ENCODE measurements at places on chromosomes 5 and 9.

- no peak for DNase-seq
Observed at GRCh38 chr5:160221082-160221481, 8.2 kb upstream of the FABP6 start.

DNA sequence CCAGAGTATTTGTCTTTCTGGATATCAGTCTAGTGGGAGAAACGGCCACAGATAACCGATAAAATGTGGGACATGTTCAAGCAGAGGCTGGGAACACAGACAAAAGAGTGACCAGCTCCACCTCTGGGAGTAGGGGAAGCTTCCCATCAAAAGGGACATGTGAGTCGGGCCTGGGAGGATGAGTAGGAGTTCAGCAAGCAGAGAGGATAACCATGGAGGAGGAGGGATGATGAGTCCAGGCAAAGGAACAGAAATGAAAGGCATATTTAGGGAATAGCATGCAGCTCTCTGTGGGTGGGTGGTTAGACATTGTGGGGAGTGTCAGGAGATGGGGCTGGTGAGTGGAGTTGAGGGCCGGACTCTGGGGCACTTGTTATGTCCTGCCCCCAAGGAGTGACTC lies 61.5 kb downstream of the ERGIC1 start:
- no peak for DNase-seq

GRCh38 chr5:33162057-33162456 lies 278.7 kb upstream of the TARS1 start:
- no peak for DNase-seq

DNA sequence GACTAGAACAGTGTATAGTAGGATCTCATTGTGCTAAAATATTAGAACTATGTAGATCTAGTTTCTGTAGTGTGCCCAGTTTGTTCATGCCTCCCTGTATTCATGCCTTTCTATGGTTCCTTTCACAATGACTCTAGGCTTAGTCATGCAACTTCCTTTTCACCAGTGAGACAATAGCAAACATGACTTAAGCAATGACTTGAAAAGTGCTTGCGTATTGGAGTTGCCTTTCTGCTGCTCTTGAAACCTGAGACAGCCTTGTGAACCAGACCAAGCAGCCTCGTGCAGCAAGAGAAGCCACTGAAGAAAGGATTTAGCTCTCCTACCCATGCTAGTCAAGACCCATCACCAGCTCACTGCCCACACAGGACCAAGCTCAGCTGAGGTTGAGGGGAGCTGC lies 294.5 kb upstream of the TAS2R1 start:
- no peak for DNase-seq

- DNase-seq, result no peak
Observed at GRCh38 chr9:135680056-135680455, 16.9 kb downstream of the LCN9 start.

- DNase-seq, result no peak
Observed at GRCh38 chr5:130289132-130290088, 385.1 kb downstream of the CHSY3 start.

DNA sequence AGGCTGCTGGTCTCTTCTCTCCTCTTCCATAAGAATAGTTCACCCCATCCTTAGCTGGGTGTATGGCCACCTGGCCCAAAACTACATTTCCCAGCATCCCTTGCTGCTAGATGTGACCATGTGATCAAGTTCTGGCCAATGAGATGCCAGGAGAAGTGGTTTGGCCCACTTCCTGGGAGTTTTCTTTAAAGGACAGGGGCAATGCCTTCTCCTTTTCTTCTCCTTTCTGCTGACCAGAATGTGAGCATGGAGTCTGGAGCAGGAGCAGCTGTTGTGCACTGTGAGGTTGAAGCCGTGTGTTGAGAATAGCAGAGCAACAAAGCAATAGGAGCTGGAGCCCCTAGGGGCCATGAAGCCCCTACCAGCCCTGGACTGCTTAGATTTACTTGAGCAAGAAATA lies 36.8 kb downstream of the C9orf50 start:
- DNase-seq, result peak; percentile 70

DNA sequence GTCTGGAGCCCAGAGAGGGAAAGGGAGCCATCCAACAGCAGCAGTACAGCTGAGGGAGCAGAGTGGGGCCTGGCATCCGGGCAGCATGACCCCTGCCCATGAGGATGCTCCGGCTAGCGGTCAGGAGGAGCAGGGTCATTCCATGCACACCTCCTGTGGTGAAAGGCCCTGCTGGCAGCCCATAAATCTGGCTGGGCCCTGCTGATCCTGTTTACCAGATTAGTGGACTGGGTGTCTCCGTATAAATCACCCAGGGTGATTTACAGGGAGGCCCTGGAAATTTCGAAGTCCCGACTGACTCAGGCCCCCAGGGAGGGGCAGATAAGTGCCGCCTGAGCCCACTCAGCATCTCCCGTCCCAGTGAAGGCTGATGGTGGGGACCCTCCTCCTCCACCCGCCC lies 117.6 kb upstream of the HAND1 start:
- DNase-seq, result no peak

DNA sequence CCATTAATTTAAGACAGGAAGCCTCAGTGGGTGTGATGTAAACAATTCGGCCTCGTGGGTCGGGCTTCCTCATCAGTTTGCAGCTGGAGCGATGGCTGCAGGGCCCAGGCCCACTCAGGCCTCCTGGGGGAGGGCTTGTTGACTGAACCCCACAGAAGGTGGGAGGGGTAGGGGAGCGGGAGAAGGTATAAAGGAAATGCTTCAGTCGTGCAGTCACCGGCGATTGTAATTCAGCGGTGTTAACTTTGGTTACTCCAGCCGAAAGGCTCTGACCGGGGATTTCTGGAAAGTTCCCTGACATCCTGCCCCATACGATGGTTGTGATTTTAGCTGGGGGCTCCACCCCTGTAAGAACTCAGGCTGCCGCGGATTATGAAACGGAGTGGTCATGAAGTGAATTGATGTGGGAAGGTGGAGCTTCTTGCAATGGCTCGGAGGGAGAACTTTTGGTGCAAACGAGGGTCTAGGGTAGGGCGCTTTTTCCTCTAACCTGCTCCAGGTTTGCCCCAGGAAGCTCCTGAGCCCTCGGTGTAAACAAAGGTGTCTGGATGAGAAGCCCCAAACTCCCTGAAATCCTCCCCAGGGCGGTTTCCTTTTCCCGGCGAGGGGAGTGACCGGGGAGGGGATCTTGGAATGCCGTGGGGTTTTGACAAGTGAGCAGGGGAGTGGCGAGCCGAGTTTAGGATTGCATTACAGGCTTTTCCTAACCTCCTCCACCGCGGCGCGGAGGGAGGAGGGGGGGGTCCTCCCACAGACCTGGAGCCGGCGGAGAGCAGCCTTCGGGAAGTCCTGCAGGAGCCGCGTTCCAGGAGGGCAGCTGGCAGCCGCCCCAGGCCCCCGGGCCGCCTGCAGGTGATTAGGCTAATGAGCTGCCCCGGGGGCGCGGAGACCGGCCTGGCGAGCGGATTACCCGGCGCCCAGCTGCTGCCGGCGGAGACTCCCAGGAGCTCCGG lies 215.5 kb downstream of the PDZD2 start:
- DNase-seq, result peak; percentile 15

- DNase-seq, result no peak
Observed at GRCh38 chr5:169804861-169805260, 167.8 kb downstream of the DOCK2 start.

DNA sequence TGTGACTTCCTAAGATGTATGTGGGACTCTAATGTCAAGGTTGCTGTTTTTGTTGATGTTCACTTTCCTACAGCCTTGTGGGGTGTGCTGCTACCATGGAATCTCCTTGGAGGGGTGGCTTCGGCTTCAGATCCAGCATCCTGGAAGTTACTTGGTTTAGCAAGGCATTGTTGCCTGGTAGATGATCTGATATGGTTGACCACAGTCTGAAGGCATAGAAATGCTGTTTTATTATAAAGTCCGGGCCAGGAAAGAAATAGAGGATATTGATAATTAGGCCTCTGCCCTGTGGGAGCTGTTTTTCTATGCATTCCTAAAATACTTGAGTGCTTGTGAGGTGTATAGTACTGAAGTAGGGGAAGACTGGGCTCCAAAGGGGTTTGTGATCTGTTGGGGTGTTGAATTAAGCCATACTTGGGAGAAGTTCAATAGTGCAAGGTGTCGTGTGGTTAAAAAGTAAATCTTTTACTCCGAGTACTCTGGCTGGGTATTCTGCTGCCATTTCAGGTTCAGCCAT lies 27.3 kb upstream of the CREBRF start:
- no peak for DNase-seq

DNA sequence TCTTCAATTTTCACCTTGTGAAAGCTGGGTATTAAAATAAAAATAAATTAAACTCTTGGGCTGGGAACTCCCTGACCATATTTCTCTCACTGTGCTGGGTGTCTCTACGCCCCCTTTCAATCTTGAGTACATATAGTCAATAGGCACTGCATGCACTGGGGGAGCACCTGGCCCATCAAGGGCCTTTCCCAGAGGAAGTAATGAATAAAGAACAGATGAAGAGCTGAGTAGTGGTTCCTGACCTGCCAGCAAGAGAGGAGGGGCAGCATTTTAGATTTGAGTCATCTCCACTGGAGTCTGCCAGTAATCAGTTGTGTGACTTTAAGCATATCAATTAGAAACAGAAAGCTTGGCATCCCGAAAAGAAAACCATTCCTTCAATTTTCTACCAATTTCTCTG lies 6.2 kb downstream of the MAPKAP1 start:
- no peak for DNase-seq

GRCh38 chr9:3214741-3215140 lies 311.1 kb downstream of the RFX3 start:
- DNase-seq, result no peak

GRCh38 chr9:91882627-91883026 lies 67.4 kb downstream of the ROR2 start:
- DNase-seq, result no peak

DNA sequence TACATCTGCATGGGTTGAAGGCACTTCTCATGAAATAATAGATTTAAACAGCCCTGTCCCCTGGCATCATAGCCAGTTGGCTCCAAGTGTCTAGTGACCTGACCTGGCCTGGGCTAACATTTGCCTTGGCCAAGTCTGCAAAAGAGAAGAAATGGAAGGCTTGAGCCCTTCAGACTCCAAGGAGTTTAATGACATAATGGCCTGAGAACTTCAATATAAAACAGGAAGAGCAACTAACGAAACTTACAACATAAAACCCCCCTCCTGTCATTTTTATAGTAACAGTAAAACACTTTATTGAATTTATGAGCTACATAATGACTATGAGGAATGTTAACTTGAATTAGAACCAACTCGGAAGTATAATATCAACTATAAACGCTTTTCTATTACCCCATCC lies 218.8 kb upstream of the TBCA start:
- no peak for DNase-seq

- DNase-seq, result no peak
Observed at GRCh38 chr5:40754381-40755092, 1.2 kb downstream of the TTC33 start.

DNA sequence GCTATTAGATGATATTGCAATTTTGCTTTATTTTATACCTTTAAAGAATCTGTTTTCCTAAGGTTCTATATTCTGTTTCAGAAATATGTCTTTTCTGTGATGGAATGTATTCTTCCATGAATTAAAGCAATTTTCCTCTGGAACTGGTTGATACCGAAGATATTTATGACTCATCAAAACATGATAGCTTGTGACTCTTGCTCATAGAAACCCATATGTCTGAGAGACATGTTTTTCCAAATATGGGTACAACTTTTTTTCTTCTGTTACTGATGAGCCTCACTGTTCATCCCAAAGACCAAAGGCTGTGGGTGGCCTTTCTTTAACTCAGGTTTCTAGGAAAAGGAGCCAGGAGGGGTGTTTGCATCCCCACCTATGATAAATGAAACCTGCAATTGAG lies 126.1 kb upstream of the PAPPA start:
- DNase-seq, result no peak

GRCh38 chr5:17832949-17833745 lies 198.9 kb downstream of the TAF11L14 start:
- DNase-seq, result no peak

DNA sequence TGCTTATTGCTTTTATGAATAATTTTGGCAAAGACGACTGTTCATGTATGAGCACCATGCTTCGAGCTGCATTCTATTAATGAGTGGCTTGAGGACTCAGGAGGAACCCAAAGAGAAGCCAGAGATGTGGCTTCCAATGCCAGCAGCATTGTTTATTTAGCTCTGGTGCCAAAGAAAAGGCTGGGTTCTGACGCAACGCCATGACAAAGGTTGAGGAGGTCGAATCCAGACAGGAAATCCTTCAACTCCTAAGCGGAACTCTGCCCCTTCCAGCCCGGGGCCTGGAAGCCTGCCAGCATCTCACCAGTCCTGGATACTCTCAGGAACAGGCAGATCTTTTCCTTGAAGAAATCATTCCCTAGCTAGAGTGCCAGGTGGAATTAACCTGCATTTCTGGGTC lies 104.4 kb downstream of the ARHGAP26 start:
- peak; percentile 95 for DNase-seq

DNA sequence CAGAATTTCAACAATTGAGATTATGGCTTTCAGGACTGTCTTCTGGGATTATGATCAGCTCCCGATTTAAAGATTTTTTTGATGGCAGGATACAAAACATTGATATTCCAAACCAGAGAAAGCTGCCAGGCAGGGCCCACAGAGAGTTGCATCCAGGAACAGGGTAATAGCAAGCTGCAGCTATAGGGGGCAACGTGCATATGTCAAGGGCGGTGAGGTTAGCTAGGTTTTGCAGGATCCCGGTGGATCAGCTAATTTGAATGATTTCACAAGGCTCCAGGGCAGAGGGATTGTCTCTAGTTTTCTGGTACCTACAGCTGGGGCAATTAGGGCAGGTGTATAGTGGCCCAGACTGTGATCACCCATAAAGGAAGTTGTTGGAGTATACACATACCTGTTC lies 339.4 kb downstream of the CHSY3 start:
- DNase-seq, result no peak

GRCh38 chr5:6759401-6759800 lies 46.2 kb downstream of the TENT4A start:
- DNase-seq, result peak; percentile 41

GRCh38 chr5:154677921-154678320 lies 77.3 kb upstream of the LARP1 start:
- DNase-seq, result no peak

Measured in body of pancreas (tissue), 4 donors.